Activated CD8-positive, alpha-beta memory T cell treated with anti-CD3 and anti-CD28 coated beads for 1 hour (primary cell): ENCODE measurements at places on chromosomes 11 and 22.

- no peak for DNase-seq
Observed at GRCh38 chr22:31106731-31107177, 614 bp downstream of the SELENOM start.

- DNase-seq: no peak
Observed at GRCh38 chr11:88119561-88119960, 55.7 kb downstream of the RAB38 start.

- DNase-seq: no peak
Observed at GRCh38 chr11:79022265-79022664, 418.6 kb downstream of the TENM4 start.

DNA sequence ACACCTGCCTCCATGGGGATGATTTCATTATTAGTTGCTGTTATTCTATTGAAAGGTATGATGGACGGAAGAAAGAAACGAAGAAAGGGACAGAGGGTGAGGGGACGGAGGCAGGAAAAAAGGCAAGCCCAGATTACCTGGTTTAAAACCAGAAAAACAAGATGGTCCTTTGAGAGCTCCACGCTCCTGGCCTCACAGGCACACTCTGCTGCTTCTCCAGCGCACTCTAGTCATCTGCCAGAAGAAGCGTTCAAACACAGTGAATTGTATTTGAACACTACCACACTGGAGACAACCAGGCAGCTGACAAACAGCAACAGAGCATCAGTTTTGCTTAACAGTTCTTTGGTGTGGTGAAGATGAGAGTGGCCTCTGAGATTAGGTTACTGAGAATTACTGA, 216.9 kb downstream of the CADM1 start:
- no peak for DNase-seq

- DNase-seq: no peak
Observed at GRCh38 chr11:104124979-104125378, 39.0 kb downstream of the PDGFD start.

- DNase-seq: no peak
Observed at GRCh38 chr11:111785886-111786412, 19.8 kb upstream of the PPP2R1B start.

DNA sequence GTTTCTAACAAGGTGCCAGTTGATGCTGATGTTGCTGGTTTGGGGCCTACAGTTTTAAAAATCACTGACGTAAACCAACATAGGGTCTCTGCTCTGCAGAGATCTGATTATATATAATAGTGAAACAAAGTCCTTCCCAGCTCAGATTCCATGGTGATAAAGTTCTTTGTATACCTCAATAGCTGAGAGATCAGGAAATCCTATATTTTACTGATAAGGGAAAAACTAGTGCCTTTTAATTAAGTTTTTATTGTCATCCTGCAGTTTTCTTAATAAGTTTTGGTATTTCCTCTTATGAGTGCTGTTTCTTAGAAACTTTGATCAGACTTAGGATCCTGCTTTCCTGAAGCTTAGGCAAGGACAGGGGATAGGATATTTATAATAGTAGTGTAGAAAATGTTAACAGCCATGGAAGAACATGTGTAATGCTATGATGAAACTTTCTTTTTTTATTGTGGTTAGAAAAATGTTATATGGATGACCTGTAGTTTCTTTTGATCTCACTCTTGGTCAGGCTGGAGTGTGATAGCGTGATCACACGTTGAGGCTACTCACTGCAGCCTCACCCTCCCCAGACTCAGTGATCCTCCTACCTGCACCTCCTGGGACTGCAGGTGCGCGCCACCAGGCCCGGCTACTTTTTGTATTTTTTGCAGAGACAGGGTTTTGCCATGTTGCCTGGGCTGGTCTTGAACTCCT, 14.1 kb downstream of the CAPRIN1 start:
- DNase-seq: no peak

DNA sequence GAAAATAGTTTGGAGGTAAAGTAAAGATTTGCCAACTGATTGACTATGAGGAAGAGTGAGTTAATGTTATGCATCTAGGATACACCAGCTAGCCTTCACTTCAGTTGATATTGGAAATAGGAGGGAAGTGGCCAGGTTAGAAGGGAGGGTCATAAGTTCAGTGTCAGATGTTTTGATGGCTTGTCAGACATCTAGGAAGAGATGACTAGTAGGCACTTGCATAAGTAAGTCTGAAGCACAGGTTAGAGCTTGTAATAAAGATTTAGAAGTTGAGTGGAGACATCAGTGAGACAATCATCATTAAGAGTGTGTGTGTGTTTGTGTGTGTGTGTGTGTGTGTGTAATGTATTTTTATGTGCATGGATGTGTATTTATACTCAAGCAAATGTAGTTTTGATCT, 146.1 kb downstream of the OR4C45 start:
- DNase-seq: no peak

DNA sequence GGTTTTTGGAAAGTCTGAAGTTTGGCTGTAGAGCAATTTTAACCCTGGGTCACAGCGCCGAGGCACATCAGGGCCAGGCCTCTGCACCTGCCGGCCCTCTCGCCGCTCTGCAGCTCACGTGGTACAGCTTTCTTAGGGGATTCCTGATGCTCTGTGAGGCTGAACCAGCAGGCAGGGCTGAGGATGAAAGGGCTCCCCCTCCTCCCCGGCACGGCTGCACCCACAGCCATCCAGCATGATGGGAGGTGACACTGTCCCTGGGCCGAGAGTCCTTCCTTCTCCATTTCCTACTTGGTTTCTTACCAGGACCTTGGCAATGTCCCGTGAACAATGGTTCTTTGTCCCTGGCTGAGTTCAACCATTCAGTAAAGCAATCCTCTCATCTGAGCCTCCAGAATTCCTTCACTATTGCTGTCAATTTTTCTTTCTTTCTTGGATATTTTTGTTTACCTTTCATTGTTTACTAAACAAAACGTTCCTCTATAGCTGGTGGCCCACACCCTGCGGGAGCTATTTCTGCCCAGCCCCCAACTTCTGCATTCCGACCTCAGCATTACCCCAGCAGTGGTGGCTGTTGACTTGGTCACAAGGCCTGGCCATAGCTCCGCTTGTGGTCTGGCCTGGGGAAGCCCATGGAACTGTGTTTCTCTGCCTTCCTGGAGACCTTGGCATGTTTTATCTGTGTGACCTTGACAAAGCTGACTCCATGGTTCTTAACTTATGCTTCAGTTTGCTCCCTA, 172.8 kb upstream of the B3GAT1 start:
- DNase-seq: no peak

GRCh38 chr22:38699784-38700183, 959 bp downstream of the JOSD1 start:
- DNase-seq: no peak

DNA sequence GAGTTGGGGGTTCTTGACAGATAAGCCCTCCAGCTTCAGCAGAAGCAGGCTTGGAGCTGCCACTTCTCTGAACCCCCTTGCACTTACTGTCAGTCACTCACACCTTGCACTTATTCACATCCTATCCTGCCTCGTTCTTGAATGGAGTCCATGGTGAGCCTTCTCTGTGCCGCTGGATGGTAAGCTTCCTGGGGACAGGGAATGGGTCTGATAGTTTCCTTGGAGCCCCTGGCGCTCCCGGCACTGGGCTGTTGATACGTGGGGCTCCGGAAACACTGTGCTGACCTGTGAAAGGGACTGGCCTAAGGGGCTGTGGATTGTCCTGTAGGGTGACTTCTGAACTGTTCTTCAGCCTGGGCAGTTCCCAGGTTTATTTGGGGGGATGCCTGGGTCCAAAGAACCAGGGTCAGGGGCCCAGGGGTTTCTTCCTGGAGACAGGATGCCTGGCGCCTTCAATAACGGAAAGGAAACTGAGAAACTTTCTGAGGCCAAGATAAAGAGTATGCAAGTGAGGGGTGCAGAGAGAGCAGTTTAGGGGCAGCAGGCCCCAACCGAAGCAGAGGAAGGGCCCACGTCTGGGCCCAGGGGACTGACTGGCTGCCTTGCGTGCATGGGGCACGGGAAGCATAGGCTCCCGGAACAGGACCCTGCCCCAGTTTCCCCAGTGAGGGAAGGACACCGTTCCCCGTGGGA, 709 bp upstream of the ST3GAL4 start:
- DNase-seq: no peak

GRCh38 chr11:61488651-61489291, 19.8 kb upstream of the LRRC10B start:
- DNase-seq: no peak

- no peak for DNase-seq
Observed at GRCh38 chr11:8814923-8815240, 96.1 kb upstream of the AKIP1 start.

DNA sequence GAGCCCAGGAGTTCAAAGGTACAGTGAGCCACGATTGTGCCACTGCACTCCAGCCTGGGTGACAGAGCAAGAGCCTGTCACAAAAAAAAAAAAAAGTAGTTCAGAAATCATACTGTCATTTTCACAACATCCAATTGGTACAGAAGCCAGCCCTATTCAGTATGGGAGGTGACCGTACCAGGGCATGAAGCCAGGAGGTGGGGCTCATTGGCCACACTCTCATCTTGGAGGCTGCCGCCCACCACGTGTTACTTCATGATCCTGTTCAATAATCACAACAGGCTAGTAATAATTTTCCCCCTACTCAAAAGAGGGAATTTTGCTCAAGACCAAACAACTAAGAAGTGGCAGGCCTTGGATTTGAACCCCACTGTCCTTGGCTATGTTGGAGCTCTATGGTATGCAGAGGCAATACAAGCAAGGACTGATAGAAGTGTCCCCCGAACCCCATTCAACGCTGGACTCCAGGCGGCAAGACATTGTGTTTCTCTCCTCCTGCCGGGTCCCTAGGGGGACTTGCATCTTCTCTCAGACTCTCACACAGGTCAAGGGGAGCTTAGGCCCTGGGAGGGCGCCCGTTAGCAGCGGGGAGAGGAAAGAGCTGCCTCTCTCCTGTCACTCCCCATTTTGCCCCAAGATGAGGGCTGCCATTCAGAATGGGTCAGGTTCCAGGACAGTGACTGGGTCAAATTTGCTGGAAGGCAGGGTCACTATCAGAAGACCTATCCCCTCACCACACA, 40.2 kb upstream of the EMID1 start:
- no peak for DNase-seq

GRCh38 chr11:30172883-30173311, 57.9 kb upstream of the FSHB start:
- DNase-seq: no peak

DNA sequence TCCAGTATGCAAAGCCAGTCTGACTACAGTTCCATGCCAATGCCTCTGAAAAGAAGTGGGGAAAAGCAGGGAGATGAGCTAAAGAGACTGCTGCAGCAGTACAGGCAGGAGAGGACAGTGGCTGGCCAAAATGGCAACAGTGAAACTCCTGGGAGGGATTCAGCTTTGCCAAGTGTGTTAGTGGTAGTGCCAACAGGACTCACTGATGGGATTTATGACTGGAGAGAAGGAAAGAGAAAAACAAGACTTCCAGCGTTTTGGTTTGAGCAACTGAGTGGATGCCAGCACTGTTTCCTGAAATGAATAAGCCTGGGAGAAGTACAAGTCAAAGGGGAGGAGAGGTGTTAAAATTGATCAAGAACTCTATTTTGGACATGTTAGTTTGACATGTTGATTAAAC, 80.9 kb downstream of the PLEKHA7 start:
- no peak for DNase-seq

DNA sequence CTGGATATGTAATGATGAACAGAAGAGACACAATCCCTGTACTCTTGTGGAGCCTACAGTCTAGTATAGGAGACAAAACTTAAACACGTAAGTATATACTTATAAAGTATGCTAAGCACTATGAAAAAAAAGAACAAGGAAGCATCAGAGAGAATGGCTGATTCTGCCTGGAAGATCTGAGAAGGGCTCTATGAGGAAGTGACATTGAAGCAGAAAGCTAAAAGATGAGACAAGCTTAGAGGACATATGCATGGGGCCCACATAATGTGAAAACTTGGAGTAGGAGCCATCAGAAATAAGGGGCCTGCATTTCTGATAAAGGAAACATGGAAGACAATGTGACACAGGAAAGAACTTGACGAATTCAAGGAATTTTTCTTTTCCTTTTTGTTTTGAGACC, 16.6 kb downstream of the SAA1 start:
- no peak for DNase-seq

DNA sequence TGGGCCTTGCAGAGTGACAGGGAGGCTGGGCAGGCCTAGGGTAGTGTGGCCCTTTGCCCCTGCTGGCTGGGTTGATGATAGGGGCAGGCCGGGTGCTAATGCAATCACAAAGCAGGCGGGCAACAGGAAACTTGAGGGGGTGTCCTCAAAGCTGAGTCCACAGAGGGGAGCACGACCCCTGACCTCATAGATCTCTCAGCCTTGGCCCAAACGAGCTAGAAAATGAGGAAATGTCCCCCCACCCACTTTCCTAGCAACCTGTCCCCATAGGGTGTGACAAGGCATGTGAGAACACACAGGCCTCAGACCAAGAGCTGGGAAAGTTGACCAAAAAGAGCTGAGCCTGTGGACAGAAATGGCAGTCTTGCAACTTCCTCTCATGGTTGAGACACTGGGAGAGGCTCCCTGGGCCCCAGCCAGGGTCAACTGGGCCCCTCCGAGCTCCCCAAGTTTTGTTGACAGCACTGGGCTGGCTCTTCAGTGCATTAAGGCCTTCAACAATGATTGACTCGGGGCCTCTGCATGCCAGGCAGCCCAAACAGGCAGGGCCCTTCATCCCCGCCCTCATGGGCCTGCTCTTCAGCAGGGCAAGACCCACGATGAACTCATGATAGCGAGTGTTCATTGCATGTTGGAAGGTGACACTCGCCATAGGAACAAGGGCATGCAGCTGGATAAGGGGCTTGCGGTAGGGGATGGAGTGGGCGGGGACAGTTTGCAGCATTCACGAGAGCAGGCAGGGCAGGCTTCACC, 9.8 kb upstream of the SPI1 start:
- DNase-seq: no peak

DNA sequence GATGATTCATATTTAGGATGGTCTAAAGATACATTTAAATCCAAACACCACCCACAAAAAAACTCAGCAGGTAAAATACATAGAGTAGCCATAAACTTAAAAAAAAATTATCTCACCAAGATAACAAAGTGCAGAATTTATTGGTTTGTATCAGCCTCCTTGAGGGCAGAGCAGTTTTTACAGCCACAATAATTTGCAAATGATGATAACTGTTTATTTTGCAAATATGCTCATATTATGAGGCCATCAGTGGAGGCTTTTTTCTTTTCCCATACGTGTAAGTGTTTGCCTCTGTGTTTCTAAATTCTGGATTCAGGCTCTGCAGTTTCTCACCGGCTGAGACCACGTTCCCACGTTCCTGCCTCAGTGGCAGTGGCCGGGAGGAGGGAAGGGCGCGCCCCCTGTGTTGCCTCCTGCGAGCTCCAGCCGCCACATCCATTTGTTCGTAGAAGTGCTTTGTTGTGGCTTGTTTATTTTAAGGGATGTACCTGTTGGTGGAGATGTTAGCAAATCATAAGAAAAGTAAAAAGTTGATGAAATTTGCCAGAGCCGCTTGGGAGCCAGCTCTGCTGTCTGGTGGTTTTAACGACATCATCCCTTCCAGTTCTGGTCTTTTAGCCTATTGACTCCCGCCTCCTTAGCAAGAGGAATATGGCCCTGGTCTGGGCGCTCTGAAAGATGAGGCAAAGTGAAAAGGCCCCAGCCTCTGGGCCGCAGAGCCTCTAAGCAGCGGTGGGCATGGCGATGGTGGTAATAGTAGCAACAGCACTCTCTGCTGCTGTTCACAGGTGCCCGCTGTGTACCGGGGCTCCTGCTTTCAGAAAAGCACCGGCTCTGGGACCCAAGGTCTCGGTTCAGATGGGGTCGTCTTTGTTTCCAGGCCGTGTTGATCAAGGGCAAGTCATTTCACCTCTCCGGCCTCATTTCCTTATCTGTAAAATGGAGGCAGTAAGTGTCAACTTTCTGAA, 66.7 kb upstream of the PPARA start:
- DNase-seq: no peak
